ENCODE measurements at places on chromosomes 1 and 21.

- no peak for DNase-seq
Observed at GRCh38 chr1:67713057-67713846, 28.3 kb downstream of the GADD45A start.

DNA sequence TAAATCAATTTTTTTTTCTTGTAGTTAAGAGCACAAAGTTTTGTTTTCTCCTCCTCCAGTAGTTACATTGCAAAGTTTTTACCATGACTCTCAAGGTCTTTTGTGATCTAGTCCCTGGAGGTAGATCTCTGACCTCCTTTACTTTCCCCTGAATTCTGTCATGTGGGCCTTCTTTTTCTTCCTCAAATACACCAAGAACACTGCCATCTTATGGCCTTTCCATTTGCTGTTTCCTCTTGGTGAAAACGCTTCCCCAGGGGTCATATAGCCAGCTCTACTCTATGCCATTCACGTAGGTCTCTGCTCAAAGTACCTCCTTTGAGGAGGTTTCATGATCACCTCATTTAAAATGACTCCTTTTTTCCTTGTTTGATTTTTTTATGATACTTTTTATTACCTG is 2.7 kb downstream of the DDX20 start:
- no peak for DNase-seq

DNA sequence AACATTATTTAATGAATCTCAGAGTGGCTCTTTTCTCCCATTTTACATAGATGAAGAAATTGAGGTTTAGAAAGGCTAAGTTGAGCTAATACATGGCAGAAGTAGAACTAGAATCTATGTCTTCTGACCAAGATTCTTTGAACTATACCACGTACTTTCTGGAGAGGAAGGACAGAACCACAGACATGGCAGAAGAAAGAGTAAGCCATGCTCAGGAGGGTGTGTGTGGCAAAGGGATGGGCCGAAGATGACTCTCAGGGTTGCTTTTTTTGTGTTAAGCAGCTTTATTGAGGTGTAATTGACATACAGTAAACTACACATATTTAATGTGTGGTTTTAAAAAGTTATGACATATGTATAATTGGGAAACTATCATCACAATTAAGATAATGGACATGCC is 69.5 kb downstream of the PEX14 start:
- no peak for DNase-seq

GRCh38 chr1:9239622-9240401 is 5.2 kb downstream of the H6PD start:
- DNase-seq = no peak

GRCh38 chr1:162072740-162073139 is 3.2 kb downstream of the NOS1AP start:
- no peak for DNase-seq

GRCh38 chr1:245822996-245823395 is 668.2 kb downstream of the KIF26B start:
- DNase-seq = no peak

DNA sequence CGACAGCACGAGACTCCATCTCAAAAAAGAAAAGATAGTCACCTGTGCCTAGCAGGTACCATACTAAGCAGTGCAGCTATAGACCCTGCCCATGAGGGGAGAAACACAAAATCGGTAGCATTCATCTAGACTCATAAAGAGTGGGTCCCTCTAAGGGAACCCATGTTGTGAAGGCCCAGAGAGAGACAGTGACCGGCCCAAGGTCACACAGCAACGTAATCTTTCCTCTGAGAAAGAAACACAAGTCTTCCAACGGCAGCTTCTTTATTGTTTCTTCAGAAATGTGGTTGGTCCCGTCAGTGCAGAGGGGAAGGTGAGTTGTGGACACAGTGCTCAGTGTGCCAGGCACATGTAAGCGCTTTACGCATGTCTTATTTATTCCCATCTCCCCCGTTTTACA is 198.6 kb upstream of the TMEM51 start:
- no peak for DNase-seq

- DNase-seq = no peak
Observed at GRCh38 chr1:246794048-246794827, 70.0 kb downstream of the SCCPDH start.

- no peak for DNase-seq
Observed at GRCh38 chr21:45074818-45075595, 627 bp downstream of the ADARB1 start.

- no peak for DNase-seq
Observed at GRCh38 chr1:202160377-202160940, at the start of gene PTPN7. Gene PTPN7 (minus strand): TSS chr1:202160602. CDS start chr1:202159402, 1,200 bp downstream.

DNA sequence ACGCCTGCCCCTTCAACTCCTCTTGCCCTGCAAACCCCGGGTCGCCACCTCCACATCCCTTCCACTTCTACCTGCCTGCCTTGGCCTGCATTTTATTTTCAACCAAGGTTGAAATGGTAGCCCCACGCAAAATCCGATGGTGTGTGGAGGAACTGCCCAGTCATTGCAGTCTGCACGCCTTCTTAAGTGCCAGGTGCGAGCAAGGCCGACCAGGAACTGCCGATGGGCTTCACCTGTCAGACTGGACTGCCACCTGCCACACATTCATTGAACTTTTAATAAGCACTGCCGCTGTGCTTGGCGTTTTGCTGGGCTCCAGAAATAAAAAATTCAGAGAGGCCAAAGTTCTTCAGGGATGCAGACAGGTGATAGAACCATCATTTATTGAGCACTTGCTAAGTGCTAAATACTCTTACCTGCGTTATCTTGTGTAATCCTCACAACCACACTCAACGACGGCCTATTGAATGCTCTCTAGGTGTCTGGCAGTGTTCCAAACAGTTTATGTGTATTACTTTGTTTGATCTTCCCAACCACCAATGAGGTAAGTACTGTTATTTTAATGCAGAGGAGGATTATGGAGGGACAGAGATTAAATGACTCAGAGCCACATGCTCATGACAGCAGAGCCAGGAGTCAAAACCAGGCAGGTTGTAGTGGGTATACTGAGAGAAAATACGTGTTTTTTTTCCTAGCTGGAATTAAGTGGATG is 36.2 kb downstream of the CACHD1 start:
- DNase-seq = no peak

- no peak for DNase-seq
Observed at GRCh38 chr1:233244183-233244582, 51.3 kb downstream of the PCNX2 start.

DNA sequence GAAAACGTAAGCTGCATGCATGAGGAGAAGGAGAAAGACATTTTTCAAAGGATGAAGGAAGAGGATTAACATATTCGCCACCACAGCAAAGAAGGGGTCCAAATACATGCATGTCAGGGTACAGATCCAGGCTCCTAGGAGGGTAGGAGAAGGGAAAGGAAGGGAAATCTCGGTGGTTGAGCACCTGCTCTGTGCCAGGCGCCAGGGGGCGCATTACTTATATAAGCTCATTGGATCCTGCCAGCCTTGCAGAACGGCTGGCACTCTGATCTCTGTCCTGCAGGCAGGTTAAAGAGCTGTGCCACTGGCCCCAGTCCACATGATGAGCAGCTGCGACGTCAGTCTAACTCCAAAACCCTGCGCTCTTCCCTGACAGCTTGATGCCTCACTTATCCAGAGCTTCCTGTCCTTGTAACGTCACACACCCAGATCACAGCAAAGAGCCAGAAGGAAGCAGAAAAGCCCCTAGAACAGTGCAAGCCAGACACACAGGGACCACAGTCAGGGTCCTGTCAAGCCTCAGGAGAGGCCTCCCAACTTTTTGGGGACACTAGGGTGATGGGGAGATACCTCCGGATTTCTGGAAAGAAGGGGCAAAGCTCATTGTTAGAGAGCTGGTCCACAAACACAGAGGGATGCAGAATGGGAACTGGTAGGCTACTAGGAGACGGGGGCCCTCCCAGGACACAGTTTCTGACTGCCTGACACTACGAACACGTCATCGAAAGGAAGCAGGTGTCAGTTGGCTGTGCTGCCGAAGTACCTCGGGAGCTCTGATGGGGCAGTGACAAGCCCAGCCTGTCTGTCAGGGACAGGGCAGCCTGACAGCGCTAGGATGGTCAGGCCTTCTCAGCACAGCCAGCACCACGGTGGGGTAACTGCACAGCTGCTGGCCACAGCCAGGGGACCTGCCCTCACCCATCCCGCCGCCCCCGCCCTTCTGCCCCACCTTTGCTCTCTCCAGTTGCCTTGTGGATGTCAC is 99.1 kb downstream of the BEND5 start:
- peak; percentile 20 for DNase-seq

GRCh38 chr21:41630249-41630648 is 122.3 kb upstream of the TMPRSS2 start:
- DNase-seq = no peak

- no peak for DNase-seq
Observed at GRCh38 chr1:246319083-246319714, 187.9 kb downstream of the SMYD3 start.

DNA sequence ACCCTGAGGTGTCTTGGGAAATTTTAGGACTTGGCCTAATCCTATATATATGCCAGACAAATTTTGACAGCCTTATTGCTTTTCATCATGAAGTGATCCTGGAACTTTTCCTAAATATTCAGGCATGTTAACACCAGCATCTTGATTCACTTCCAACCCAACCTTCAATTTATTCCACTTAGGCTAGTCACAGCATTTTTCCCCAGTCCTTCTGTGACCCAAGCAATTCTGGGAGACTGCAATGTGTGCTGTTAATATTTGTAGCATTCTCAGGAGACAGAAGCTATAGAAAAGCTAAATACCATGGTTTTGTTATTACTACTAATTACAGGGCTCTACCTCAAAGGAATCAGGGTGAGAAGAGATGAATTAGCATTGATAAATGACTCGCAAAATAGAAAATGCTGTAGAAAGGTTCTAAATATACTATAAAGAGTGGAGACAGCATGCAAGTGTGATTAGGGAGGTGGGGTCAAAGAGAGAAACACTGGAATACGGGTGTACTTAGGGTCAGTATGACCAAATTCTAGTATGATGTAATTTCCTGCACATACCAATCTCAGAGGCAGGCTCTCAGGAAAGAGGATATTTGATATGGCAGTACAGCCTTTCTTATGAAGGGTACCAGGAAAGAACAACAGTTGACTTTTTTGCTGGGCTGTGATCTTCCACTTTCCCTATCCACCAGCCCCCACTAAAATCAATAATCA is 29.1 kb downstream of the PRRX1 start:
- DNase-seq = no peak

- DNase-seq = no peak
Observed at GRCh38 chr1:1223321-1223720, 8.5 kb downstream of the SDF4 start.

DNA sequence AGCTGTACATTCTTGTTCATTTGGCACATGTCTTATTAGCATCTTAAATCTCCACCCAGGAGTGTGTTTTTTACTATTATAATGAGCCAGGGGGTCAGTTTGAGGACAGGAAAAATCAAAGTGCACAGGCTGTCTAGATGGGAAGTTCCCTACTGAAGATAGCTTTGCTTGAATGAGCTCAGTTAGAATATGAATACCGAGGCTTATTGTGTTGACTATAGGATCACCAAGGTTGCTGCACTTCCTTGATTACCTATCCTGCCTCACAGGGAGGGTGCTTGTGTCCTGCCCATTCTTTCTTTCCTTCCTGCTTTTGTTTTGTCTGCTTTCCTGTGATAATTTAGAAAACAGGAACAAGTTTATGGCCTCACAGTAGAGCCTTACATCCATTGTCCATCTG is 16.3 kb downstream of the PHGDH start:
- DNase-seq = no peak

DNA sequence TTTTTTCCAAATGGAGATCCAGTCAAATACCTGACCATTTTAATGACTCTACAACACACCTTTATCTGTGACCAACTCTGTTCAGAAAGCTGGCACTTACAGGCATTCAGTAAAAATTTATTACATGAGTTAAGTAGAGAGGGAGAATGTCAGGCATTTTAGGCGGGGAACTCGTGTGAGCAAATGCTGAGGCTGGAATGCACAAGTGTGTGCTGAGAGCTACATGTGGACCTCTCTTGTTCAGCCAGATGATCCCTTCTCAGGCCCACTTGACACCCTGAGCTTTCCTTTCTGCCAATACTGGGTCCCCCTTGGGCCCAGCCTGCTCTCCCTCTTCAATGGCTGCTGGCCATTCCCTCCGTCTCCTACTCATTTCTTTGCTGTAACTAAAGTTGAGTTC is 11.7 kb downstream of the PPIH start:
- DNase-seq = no peak

DNA sequence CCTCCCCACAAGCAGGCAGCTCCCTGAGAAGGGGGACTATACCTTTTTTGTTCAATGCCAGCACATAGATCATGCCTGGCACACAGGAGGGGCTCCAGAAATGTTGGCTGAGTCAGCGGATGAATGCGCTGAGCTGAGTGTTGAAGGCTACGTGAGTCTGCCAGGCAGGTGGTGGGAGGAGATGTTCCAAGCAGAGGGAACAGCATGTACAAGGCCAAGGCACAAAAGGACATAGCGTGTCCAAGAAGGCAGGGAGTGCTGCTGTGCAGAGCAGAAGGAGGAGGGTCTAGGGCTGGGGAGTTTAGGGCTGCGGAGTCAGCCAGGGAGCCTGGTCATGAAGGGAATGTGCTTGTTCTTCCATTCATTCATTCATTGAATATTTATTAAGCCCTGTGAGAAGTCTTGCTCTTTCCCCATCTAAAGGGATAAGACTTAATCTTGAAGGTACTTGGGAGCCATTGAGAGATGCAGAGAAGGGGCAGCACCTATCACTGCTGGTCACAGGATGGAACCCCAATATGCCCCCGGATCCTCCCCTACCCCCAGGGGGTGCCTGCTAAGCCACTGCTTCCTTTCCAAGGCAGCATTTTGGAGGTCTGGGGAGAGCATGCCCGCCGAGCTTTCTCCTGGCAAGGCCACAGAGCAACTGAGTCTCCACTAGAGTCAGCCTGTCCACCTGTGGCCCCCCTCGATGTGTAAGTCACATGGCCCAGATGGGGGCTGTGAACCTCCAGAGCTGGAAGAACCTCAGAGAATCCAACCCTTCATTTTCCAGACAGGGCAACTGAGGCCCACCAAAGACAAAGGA is 31.2 kb upstream of the LAPTM5 start:
- no peak for DNase-seq

GRCh38 chr21:42746593-42747275 is 93.3 kb downstream of the PDE9A start:
- no peak for DNase-seq

- no peak for DNase-seq
Observed at GRCh38 chr1:233543338-233544255, 70.3 kb upstream of the KCNK1 start.

DNA sequence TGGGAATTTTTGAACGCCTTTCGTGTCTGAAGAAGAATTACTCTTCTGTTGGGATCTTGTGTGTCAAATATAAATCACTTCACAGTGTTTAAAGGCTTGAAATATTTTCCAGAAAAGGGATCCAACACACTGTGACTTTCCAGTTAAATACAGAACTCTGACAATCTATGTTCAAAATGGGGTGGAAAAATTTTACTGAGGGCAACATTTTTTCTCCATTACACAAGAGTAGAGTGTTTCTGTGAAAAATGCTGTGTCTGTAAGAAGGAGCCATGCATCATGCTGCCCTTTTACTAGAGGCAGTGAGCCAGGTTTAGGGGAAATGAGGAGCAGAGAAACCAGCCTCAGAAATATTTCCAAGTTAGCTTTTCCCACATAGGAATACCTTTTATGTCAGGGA is 86.5 kb downstream of the VPS13D start:
- no peak for DNase-seq

DNA sequence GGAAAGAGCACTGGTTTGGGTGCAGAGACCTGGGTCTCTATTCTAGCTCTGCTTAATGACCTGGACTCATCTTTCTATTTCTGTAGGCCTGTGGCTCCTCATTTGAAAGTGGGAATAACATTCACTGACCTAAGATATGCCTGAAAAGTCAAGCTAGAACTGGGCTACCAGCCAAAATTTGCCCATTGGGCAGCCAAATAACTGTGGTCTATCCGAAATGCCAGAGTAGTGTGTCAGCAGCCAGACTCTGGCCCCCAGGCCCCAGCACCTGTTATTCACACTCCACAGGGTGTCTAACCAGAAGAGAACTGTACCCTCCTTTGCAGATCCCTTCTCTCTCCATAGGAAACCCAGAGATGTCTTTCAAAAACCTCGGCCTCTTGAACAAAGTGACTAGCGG is 12.6 kb downstream of the DAB1 start:
- DNase-seq = no peak
